ENCODE measurements at places on chromosomes 1 and 21.

- DNase-seq = peak; percentile 63
These were observed 646.3 kb downstream of the KIF26B start for GRCh38 chr1:245800901-245801605.

DNA sequence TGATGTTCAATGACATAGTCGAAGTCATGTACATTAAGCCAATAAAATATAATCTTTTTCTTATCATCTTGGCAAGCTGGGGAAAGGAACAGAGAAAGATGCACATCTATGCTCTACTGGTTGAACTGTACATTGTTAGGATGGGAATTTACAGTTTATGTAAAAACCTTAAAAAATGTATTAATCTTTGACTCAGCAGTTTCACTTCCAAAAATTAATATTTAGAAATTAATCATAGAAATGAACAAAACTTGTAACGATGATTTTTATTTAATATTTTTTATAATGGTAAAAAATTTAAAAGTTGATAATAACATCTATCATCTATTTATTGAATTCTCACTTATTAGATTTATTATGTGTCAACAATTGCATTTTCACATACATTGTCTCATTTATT, 5.7 kb upstream of the C1orf141 start:
- no peak for DNase-seq

GRCh38 chr1:155175927-155176371, 2.3 kb downstream of the TRIM46 start:
- no peak for DNase-seq

GRCh38 chr1:45493116-45493697, 2.2 kb upstream of the TESK2 start:
- peak; percentile 77 for DNase-seq

GRCh38 chr21:34807881-34808568, 139.2 kb downstream of the CLIC6 start:
- peak; percentile 52 for DNase-seq

DNA sequence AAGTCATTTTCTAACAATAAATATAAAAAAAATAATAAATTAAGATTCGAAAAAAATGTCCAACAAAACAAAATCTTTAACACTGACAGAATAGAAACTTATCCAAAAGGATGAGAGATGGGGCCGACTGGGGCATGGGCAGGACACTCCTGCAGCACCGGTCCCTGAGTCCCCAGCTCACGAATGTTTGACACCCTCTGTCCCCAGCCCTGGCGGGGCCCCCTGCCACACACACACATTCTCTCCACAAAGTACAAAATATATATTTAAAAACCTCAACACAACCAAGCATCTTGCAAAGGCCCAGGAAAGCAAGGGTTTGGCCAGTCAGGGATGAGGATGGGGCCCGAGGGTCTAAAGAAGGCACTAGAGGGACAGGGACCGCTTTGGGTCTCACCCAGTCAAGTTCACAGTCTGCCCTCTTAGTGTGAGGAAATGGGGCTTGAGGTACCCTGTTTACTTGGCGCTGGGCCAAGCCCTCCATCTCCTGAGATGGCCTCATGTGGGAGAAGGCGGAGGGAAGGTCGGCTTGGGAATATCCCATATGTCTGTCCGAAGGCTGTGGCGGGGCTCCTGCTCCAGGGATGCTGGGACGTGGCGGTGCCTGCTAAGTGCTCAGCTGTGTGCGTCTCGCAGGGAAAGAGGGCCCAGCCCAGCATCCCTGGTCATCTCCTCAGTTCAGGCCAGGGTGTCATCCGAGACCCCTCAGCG, 31.3 kb downstream of the EPHA2 start:
- DNase-seq = peak; percentile 55

GRCh38 chr1:52899445-52899894, 22.1 kb downstream of the ECHDC2 start:
- DNase-seq = peak; percentile 28

- peak; percentile 79 for DNase-seq
These were observed 45.7 kb downstream of the ATP2B4 start for GRCh38 chr1:203672346-203672745.

DNA sequence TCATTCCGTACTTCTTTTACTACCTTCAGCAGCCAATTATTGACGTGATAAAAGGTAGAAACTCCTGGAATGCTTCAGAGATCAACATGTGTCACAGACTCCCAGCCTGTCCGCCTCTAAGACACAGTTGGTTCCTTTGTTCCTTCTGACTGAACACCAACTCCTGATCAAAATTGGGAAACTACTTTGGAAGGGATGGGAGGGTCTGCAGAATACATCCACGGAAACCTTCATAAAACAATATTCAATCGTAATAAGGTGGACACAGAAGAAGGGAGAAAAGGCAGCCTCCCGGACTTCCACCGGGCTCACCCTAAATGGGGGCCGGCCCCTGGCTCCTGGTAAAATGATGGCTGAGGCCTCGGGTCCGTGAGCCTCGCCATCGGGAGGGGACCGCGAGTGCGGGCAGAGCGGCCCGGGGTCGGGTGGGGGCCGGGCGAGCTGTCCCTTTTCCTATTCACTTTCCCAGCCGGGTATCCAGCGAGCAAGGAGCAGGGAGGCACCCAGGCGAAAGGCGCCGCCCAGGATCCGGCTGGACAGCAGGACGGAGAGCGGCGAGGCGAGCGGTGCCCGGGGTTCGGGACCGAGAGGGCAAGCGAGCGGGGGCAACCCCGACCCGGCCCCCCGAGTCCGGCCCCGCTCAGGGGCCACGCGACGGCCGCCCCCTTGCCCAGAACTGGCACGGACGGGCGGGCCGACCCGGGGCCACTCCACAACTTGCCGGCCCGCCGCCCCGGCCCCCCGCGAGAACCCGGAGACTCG, 805 bp downstream of the NRIP1 start:
- DNase-seq = peak; percentile 77

GRCh38 chr1:145955436-145955835, 2.4 kb downstream of the LIX1L start:
- DNase-seq = no peak

GRCh38 chr1:56525489-56526041, 53.8 kb downstream of the PLPP3 start:
- no peak for DNase-seq

- no peak for DNase-seq
These were observed at the start of gene TMCO4 for GRCh38 chr1:19799230-19800075. TMCO4 (minus strand) TSS chr1:19799916; CDS start chr1:19780758, 19,158 bp downstream.

GRCh38 chr1:174131032-174131638, 28.2 kb upstream of the RABGAP1L start:
- peak; percentile 48 for DNase-seq

GRCh38 chr1:45644661-45645060, 20.8 kb upstream of the CCDC17 start:
- DNase-seq = no peak

GRCh38 chr1:56254130-56254529, 325.2 kb downstream of the PLPP3 start:
- no peak for DNase-seq

- peak; percentile 51 for DNase-seq
These were observed 788 bp upstream of the TXNIP start for GRCh38 chr1:145997016-145997717.

- no peak for DNase-seq
These were observed 386.1 kb downstream of the SETD4 start for GRCh38 chr21:35674091-35674671.

DNA sequence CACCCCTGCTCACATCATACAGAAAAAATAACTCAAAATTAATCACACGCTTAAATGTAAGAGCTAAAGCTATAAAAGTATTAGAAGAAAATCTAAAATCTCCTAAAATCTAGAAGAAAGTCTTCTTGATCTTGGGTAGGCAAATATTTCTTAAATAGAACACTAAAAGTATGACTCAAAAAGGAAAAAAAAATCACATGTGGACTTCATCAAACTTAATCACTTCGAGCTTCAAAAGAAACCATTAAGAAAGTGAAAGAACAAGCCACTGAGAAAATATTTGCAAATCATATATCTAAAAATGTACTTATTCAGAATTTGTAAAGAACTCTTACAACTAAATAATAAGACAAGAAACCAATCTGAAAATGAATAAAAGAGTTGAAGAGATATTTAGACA, 32.7 kb downstream of the LRRC52 start:
- DNase-seq = no peak

DNA sequence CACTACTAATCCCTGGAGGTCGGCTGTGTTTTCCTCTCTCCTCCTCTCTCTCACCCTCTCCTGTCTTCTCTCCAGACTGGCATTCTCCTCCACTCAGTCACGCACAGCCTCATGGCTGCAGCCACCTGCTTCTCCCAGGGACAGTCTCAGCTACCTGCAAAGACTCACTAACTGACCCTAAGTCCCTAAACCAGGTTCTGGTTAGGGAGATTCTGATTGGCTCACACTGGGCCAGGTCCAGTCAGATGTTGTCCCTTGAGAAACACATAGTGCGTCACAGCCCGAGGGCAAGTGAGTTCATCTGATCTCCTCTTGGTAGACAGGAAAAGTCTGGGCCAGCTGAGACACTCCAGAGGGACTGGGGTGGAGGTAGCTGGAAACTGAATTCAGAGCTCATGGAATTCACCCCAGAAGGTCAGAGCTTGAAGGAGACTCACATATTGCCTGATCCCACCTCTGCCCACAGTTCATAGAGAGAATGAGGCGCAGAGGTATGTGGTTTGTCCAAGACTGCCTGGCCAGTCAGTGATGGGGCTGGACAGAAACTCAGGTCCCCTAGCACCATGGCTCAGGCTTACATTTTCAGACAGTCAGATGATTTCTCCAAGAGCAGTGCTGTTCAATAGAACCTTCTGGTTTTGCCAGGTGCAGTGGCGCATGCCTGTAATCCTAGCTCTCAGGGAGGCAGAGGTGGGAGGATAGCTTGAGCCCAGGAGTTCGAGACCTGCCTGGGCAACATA, 40.4 kb upstream of the RPL11 start:
- peak; percentile 61 for DNase-seq

GRCh38 chr1:157852476-157852875, 10.9 kb upstream of the CD5L start:
- DNase-seq = no peak

DNA sequence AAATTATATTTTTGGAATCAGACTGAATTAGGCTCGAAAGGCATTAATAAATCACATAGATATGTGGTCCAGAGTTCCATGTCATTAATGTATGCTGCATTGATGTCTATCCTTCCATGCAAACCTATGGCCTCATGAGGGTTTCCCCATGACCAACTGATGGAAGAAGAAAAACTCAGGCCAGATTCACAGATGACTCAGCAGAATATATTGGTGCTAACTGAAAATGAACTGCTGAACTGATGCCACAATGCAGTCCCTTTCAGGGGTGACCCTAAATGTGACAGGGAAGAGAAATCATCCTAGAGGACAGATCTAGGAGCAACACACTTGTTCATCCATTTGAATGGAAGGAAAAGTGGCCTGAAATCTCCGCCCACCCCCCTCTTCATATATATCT, 110.5 kb upstream of the KCND3 start:
- DNase-seq = no peak

DNA sequence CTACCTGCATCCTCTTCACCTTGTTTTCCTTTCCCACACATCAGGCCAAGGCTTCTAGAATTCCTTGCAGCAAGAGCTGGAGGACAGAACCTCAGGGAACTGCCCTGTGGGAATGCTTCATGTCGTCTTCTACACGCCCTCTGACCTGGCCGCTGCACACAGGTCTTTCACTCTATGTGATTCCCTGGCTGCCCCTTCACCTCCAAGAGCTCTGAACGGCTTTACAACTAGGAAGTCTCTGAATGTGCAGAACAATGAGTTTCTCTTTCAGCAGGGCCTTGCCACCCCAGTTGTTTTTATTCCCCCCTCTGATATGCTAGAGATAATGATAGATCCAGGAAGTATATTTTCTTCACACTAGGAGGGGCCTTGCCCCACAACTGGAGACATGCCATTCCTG, 142.6 kb downstream of the CLIC6 start:
- no peak for DNase-seq

DNA sequence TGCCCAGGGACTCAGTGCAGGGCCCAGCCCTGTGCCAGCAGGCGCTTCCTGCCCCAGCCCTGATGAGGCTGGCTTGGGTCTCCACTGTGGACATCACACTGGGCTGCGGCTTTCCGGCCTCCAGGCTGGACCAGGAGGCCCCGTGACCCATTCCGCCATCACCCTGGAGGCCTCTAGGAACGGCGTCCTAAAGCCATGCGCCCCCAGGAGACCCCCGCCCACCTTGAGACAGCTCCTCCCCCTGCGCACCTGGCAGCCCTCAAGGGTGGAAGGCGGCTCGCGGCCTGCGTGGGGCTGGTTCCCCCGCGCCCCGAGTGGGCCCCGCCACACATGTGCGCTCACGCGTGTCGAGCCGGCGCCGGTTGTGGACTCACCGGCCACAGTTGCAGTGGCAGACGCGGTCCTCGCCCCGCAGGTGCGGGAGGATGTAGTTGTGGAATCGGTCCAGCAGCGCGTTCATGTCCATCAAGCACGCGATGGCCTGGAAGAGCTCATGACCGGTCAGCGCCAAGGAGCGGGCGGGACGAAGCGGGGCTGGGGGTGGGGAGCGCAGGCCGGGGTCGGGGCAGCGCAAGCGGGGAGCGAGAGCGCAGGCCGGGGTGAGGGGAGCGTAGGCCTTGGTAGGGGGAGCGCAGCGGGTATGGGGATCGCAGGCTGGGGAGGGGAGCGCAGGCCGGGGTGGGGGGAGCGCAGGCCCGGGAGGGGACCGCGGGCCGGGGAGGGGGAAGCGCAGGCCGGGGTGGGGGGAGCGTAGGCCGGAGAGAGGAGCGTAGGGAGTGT, 924 bp downstream of the TMEM240 start:
- DNase-seq = no peak

- DNase-seq = no peak
These were observed 445.5 kb downstream of the MATN1 start for GRCh38 chr1:30277911-30278310.

- DNase-seq = no peak
These were observed 19.5 kb downstream of the USP24 start for GRCh38 chr1:55195521-55196233.

DNA sequence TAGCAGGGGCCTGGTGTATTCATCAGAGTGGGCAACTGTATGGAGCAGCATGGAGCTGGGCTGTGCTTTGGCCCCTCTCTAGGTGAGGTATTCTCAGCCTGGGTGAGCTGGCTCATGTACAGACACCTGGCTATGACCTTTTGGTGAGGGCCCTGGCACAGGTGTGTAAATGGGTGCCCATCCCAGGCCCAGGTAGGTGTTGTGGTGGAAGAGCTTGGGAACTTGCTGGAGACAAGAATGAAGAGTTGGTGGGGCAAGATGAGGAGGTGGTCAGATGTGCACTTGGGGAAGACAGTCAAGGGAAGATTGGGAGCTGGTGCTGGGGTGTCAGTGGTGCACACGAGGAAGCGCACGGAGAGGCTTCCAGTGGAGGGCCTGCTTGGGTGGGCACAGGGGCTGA, 95.5 kb downstream of the TRIM11 start:
- no peak for DNase-seq

All from SJCRH30 (cell line).